NCI-H2029 treated with DMSO at 0.1 percent for 48 hours (cell line): ENCODE measurements at places on chromosomes 1 and 21.

DNA sequence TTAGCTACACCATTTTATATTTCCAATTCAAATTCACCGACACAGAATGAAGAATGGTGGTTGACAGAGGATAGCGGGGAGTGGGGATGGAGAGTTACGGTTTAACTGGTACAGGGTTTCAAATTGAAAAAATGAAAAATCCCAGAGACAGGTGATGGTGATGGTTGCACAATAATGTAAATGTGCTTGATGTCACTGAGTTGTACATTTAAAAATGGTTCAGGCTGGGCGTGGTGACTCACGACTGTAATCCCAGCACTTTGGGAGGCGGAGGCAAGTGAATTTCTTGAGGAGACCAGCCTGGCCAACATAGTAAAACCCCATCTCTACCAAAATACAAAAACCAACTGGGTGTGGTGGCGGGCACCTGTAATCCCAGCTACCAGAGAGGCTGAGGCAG lies 31.2 kb upstream of the SHCBP1L start:
- DNase-seq = no peak

GRCh38 chr1:172138634-172139033 lies 281.9 kb upstream of the C1orf105 start:
- no peak for DNase-seq

GRCh38 chr1:78840453-78841271 lies 165.9 kb downstream of the ADGRL4 start:
- DNase-seq = no peak

- no peak for DNase-seq
These were observed 30.1 kb downstream of the PDE9A start for GRCh38 chr21:42683371-42684108.

GRCh38 chr21:35586305-35586704 lies 474.0 kb downstream of the SETD4 start:
- no peak for DNase-seq
